ENCODE measurements at places on chromosomes 7 and 10.
A peak's percentile ranks its signal among the peaks of the same experiment; 100 is the strongest.

DNA sequence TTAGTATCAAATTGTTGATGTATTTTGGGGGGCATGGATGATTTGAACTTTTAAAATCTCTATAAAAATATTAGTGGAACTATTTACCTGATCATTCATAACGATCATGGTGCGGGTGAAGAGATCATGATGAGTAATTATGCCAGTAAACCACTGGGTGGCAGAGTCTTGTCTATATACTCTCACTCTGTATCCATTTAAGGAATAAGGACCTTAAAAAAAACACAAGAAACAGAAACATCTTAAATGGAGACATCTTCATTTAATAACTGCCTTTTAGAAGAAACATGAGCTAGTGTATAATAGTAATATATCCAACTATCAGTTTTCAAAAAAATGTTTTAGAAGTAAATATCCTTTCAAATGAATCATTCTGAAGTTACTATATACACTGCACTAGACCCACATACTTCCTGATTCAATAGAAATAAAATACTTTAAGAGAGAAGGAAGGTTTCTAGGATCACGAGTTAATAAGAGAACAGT is 84.0 kb downstream of the NRBF2 start:
- no peak for DNase-seq

DNA sequence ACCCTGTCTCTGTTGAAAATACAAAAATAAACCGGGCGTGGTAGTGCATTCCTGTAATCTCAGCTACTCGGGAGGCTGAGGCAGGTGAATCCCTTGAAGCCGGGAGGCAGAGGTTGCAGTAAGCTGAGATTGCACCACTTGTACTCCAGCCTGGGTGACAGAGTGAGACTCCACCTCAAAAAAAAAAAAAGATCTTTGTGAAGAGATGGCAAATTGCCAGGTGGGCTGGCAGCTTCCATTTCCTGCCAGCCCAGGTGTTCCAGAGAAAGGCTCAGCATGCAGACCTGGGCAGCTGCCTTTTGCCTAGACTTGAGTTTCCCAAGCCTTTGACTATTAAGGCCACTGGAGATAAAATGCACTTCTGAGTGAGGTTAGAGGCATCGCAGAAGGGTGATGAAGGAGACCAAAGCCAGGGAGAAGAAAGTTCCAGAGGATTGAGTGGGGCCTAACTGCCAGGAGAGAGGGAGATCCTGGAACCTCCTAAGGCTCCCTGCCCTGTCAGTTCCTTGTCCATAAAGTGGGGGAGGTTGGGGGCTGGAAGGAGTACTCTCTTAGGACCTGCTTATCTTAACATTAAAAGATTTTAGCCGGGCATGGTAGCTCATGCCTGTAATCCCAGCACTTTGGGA is 10.0 kb upstream of the DDIT4 start:
- peak; percentile 34 for DNase-seq

GRCh38 chr10:24930427-24930826 is 22.0 kb downstream of the PRTFDC1 start:
- no peak for DNase-seq

GRCh38 chr7:35722054-35722849 is 27.3 kb upstream of the HERPUD2 start:
- no peak for DNase-seq

- DNase-seq = no peak
Observed at GRCh38 chr10:56927701-56928100, 566.6 kb upstream of the ZWINT start.

DNA sequence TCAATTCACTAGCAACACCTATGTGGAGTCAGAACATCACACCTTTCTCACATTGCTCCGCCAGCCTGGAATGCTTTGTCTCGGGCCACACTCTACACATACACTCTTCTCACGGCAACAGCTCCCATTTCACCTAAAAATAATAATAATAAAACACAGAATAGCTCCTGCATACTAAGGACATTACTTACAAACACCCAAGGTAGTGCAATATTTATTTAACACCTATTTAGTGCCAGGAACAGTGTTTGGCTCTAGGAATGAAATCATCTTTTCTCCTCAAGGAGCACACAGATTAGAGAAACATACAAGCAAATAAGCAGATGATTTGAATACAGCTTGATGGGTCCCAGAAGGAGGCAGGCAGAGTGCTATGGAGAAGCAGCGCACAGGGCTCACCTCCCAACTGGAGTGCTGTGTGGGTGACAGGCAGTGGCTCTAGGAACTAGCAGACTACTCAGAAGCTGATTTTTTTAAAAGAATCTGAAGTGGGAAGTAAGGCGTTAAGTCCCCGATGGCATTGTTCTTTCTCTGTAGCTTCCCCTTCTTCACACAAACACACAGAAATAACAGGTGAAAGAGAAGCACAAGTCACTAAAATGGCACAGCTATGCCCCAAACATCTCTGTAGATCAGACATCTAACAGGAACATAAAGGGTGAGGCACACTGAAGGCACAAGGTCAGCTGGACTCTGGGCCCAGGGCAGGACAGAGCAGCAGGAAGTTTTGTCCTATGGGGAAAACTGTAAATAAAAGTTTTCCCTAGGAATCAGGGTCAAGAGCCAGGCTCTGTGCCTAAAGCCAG is 16.7 kb downstream of the USP6NL start:
- no peak for DNase-seq

- DNase-seq = no peak
Observed at GRCh38 chr10:77824908-77825307, 101.6 kb downstream of the DLG5 start.

GRCh38 chr10:76523791-76524351 is 1092.4 kb downstream of the LRMDA start:
- no peak for DNase-seq

All from activated CD4-positive, alpha-beta T cell treated with anti-CD3 and anti-CD28 coated beads, Interleukin-2, amount 50 U/mL, for 1 hour (primary cell).